Ascending aorta (tissue), 2 donors: ENCODE measurements at places on chromosomes 2 and 18. TPM values are rescaled to one million over a fixed set of nuclear protein-coding genes. Genes with fewer than 3 reads are reported as not detected.

SP5 gene
- total RNA-seq: 2.8 TPM

SKOR2 gene
- total RNA-seq: not detected

DNA sequence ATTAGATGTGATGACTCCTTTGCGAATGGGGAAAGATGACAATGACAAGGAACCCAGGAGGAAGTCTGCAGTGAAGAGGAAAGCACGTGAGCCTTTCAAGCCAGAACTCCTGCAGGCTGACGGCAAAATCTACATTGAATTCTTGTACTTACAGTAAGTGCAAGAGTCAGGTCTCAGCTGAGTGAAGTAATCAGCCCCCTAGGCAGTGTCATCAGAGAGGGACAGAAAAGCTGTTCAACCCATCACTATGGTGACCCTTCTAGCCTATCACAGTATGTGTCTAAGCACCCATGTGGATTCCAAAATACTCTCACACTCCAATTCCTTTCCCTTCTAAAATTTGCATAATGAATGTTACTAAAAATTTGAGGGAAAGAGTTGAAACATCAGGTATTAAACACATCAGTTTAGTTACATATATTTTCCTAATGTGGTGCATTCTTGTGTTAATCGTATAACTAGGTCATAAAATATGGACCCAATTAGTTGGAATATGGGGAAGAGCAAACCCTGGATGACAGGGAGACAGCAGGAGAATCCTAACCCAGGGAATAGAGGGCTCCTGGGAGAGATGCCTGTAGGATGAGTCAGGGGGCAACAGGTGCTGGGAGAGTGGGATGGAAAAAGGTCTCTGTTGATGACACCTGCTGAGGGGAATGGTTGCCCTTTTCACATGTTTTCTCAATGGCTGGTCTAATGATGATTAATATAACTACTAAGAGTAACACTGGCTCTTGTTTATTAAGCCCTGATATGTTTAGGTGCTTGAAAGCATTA is 39.5 kb downstream of the VWC2L start:
- DNase-seq: no peak

DNA sequence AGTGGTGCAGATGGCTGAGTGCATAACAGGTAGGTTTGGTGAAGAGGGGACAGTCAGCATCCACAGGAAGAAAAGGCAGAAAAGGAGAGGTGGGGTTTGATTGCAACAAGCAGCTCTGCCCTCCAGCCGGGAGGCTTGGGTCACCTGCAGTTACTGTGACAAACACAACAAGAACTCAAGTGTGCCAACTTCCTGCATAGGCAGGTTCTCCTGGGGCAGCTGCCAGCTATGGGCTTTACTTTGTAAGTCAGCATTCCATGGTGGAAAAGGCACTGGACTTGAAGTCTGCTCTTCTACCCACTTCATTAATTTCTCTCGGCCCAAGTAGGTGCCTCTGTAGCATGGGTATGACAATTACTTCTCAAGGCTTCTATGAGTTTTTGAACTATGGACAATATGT is 98.9 kb downstream of the MYT1L start:
- no peak for DNase-seq

DNA sequence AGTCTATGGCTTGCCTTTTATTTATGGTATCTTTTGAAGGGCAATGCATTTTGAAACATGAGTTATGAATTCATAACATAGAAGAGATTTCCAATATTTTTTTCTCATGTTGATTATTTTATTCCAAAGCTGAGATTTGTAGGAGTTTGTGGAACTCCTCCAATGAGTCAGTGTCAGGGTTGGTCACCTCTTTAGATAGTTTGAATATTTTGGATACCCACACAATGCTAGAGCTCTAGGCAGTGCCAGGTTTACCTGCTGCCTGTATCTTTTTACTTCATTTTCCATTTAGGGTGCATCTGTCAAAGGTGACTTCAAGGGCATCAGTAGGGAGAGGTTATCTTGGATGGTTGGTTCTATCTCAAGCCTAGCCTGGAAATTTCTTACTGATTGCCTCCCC is 152.7 kb downstream of the CERS6 start:
- no peak for DNase-seq

DNA sequence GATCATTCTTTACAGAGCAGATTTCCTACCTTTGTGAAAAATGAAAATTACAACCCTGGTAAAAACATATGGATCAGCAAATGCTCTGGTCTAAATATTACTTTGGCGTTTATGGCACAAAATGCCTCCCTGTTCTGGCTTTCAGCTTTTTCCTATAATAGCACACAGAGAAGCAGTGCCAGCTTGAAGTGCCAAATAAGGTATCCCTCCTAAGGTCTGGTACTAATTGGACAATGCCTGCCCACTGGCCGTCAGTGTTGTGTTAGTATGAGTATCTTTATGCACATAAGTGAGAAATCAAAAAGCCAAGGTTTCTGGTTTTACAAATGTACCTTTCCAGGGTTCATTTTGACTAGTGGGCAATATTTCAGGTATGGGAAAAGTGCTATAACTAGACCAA is 1293.7 kb upstream of the FAM98A start:
- no peak for DNase-seq

DNA sequence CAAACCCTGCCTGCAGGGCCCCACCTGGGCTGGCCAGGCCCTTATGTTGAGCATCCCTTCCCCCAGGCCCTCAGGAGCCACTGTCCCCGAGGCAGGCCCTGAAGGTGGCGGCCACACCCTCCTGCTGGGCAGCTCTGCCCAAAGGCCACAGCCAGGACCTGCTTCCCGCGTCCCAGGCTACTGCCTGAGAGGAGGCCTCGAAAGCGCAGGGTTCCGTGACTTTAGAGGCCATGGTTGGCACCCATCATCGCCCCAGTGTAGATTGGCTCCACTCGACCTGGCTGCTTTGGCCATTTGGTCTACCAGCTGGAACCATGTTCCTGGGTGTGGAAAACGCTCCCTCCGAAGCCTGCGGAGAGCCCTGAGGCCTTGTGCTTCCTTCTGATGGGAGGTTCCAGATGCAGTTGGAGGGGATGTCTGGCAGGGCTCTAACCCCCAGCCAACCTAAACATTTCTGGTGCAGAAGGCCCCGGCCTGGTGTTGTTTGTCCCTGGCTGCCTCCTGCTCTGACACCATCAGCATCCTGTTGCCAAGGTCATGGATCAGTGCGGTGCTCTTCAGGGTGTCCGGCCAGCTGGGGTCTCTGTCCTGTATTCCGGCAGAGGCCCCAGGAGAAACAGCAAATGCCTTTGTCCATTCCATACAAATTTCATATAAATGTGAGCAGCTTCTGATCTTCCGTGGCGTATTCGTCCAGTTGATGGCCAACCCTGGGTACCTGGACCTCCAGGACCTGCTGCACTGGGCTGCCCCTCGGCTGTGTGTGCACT is 14.7 kb downstream of the CAPN10 start:
- peak; percentile 55 for DNase-seq

OSBPL1A gene
- 42.9 TPM for total RNA-seq

GRCh38 chr18:48417985-48418384 is 8.8 kb upstream of the ZBTB7C start:
- no peak for DNase-seq

DNA sequence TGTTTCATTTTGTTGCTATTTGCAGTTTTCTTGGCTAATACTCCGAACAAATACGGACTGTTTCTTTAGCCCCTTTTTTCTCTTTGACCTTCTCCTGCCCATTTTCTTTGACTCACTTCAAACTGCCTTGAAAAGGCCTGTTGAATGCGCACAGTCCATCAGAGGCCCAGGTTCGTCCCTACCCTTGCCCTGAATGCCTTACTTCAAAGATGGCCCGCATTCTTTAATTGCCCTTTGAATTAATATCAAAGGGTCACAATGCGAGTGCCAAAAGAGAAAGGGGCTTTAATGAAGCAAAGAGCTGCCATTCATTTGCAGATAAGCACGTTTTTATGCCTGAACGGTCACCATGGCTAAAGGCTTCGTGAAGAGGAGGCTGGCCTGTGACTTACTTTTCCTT is 29.7 kb downstream of the PAX3 start:
- DNase-seq: no peak

DNA sequence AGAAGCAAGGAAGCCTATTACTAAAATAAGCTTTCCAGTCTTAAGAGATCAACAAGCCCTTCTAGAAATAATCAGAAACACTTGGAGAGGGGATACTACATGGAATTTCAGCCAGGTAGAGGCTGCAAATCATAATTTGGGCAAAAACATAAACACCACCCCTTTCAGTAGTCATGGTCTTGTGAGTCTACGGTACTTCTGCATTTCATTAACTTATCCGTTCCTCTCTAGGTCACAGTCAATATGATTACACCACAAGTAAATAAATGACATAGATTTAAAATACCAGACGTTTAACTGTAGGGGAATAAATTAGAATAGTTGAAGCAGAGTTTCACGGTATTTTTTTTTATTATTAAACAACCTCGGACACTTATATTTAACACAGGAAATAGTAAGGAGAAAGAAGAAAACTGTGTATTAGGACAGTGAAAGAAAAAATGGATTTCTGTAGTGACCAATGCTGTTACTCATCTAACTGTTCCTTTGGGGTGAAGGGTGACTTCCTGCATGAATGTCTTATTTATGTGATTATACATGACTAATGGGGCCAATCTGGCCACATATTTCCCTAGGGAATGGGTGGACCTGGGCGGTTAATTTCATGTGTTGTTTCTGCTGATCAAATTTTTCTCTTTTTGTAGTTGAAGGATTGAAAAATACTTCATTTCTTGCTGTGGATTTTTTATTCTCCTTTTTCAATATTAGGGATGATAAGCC is 456.6 kb upstream of the UBE2E3 start:
- DNase-seq: no peak

UGT1A4 gene
- not detected for total RNA-seq

RGPD4 gene
- total RNA-seq: not detected

DNA sequence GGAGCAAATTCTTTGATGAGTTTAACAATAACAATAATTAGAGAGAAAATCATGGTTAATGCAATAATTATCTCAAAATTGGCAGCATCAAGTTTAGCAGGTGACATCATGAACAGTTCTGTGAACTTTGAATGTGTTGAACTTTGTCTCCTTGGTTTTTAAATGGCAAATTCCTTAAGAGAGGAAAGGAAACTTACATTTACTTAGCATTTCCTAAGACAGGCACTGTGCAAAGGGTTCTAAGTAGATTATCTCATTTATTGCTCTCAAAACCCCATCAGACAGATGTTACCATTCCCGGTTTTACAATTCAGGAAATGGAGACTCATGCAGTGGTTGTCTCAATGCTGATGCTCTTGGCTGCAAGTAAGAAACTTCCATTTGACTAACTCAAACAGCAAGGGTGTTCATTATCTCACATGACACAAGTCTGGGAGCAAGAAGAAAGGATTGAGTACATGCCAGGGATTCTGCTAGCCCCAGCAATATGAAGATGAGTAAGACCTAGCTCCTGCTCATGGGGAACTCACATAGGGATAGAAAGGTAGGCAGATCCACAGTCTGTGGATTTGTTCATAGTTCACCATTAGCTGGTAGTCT is 81.3 kb upstream of the ITGA6 start:
- no peak for DNase-seq

CDH2 gene
- total RNA-seq: 22.8 TPM

ASAP2 gene
- 56.9 TPM for total RNA-seq

GRCh38 chr18:47149457-47150028 is 757 bp downstream of the HDHD2 start:
- no peak for DNase-seq

TMEM163 gene
- total RNA-seq: not detected

GRCh38 chr18:62876111-62876510 is 160.8 kb downstream of the PHLPP1 start:
- DNase-seq: no peak

- no peak for DNase-seq
Observed at GRCh38 chr2:43029186-43029585, 197.2 kb downstream of the ZFP36L2 start.

CRYBA2 gene
- not detected for total RNA-seq

GRCh38 chr2:39411181-39411944 is 25.7 kb downstream of the MAP4K3 start:
- no peak for DNase-seq

PID1 gene
- 38.4 TPM for total RNA-seq

- DNase-seq: peak; percentile 59
Observed at GRCh38 chr2:240392084-240392947, 43.1 kb upstream of the GPC1 start.

DNA sequence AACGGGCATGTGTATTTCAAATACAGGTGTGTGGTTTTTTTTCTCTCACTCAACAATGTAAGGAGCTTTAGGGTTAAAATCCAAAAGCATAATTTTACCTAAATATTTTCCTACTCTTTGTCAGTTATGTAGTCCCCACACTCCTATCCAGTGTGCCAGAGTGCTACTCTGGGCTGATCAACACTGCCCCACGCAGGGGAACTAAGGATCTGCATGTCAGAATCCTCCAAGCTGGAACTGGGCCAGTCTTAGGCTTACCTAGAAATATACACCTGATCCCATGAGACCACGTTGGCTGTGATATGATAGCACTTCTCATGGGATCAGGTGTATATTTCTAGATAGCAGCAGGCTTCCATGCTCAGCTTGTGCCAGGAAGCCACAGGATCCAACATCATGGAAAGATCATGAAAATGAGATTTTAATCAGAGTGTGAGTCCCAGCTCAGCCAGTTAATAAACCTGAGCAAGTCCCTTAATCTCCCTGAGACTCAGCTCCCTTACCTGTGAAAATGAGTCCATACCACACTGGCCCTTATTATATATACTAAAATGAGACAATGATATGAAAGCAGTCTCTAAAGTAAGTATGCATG is 29.7 kb downstream of the CCDC141 start:
- DNase-seq: no peak

- no peak for DNase-seq
Observed at GRCh38 chr2:83665894-83666293, 793.2 kb downstream of the SUCLG1 start.

CAVIN2 gene
- total RNA-seq: 43.4 TPM

DNA sequence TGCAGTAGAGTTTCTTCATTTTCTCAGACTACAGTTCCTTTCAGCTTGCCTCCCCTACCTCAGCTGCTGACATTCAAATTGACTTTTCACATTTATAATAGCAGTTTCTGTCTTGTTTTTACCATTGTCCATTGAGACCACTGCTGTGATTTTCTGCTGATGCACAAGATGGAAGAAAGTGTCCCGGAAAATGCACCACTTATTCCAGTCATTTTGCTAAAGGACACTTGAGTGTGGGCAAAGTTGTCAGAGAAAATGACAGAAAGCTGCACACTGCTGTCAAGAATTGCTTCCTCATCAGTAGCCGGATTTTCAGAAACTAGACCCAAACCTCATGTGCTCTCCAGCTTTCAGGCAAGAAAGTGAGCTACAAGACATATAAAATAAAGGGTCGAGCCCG is 546.2 kb upstream of the SETBP1 start:
- DNase-seq: no peak

- no peak for DNase-seq
Observed at GRCh38 chr2:150887926-150888325, 373.7 kb downstream of the RBM43 start.

DNA sequence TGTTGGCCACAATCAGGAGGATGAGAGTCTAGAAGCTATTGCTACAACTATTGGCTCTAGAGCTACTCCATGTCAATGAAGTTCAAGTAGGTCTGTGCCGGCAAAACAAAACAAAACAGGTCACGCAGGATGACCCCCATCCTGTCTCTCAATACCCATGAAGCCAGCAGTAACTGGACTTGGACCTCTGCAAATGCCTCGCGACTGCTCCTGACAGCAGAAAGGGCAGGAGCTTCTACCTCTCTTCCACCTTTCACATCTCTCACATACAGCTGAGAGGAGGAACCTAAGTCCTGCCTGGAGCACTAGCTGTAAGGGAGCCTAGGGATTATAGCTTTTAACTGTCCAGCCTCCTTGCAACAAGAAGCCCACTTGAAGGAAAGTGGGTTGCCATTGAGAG is 16.0 kb downstream of the PRKAG3 start:
- DNase-seq: no peak

MC4R gene
- total RNA-seq: not detected

CIB4 gene
- total RNA-seq: not detected
